ENCODE measurements at places on chromosomes 3 and 15.

DNA sequence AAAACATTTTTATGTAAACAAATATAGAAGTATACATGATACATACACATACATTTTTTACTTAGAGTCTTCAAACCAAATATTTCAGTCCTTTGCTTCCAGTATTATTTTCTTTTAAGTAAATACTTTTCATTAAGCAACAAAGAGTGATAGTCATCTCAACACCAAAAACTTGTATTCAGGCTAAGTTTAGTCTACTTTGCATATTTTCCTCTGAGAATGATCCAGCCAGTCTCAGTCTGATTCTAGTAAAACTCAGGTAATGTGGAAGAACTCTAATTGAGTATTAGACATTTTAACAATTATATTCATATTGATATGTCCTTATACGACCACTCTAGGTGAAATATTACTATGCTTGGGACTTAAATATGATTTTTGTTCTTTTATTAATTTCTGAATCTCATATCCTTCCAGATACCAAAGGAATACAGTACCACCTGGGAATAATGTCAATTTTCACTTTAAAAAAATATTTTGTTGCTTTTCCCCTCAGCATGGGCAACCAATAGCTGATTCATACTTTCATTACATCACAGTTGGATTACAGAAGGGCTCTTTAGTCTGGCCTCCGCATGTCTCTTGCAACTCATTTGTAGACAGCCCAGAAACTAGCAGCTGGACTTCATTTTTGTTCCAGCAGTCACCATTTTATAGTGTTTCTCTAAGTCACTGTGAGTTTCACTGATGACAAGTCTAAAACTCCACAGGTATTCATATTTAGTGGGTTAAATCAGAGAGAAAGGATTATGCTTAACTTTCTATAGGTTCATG is 390.4 kb downstream of the ZBTB20 start:
- DNase-seq, result no peak

- DNase-seq, result no peak
Measured at GRCh38 chr3:170493712-170494182, 75.1 kb downstream of the CLDN11 start.

DNA sequence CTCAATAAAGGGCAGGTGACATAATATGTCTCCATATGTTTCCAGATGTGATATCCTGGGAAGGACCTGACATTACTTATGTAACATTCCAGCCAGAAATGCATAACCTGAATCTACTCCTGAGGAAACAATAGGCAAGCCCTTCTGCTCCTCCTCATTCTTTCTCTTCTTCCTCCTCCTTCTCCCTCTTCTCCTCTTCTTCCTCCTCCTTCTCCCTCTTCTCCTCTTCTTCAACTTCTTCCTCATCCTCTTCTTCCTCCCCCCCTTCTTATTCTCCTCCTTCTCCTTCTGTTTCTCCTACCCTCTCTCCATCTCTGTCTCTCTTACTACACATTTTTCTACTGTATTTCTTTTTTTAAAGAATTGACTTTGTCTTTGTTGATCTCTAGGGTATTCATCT is 43.5 kb upstream of the ITGA11 start:
- DNase-seq, result no peak

- no peak for DNase-seq
Measured at GRCh38 chr15:77676569-77677375, 44.1 kb upstream of the LINGO1 start.

DNA sequence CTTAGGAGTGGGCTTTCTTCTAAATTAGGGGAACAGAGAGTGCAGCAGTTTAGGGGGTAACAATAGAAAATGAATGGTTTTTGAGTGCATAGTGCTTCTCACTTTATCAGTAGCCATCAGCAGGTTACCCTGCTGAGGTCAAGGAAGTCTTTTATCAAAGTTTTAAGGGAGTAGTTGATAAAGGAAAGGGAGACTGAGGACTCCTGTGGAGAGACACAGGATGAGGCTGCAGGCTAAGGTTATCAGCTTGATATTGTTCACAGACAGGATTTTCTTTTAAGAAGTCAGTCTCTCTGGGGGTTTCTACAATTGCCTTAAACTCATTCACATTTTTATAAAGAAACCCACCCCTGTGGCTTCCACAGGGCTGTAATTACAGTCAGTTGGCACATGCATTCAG is 205.0 kb downstream of the AGBL1 start:
- no peak for DNase-seq

DNA sequence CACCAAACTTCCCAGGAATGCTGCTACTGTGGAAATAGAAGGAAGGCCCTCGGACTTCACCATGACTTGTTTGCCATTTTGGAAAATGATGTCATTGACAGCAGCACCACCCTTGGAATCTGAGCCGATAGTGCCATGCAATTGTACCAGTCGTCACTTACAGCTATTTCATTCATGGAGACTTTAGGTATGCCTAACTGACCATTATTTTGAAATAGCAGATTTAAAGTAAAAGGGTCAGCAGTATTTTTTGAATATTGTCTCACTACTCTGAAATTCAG is 66.0 kb upstream of the ARL8B start:
- DNase-seq, result no peak

DNA sequence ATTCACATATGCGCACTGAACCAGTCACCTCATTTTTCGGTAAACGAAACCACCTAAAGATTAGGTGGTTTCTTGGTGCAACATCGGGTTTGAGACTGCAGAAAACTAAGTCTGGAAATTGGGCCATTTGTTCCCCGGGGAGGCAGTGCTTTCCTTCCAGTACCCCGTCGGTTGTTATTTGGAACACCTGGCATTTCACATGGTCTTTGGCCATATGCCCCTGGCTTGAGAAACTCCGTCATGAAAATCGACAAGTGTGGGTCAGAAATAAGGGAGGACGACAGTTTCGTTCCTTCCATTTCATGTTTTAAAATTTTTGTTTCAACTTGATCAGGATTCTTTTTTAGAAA is 544 bp upstream of the GATM start:
- DNase-seq, result no peak

- DNase-seq, result no peak
Measured at GRCh38 chr3:136249091-136249490, 1.0 kb upstream of the PCCB start.

GRCh38 chr3:171948674-171949073 is 90.7 kb upstream of the FNDC3B start:
- no peak for DNase-seq

DNA sequence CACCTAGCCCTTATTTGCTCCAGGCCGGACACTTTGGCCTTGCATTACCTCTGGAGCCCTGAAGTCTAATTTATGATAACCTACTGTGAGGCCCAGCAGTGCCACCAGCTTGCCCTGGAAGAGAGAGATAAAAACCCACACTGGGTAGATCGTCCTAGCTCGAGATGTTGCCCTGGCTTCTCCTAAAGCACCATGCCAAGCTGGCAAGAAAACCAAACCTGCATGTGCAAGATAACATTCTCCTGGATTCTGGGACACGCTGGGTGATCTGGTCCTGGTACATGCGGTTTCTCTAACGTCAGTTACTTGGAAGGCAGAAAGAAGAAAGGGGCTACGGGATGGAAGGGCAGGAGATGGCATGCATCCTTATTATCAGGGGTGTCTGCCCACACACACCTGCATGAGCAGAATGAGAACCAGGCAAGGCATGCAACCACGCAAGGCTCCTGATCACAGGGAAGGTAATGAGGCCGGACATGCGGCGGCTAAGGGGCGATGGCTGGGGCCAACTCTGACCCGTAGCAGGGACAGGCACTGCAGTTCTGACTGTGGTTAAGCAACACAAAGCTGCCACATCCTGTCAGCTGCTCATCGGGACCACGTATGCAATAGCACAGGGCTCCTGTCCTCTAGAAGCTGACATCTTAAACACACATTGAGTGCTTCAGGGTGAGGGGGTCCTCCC is 73.0 kb downstream of the OXNAD1 start:
- DNase-seq, result no peak

GRCh38 chr3:53694666-53695323 is 151.4 kb downstream of the CHDH start:
- DNase-seq, result no peak

- no peak for DNase-seq
Measured at GRCh38 chr3:72728329-72728889, 119.8 kb downstream of the SHQ1 start.

GRCh38 chr3:46325645-46326300 is 28.1 kb upstream of the CCR2 start:
- no peak for DNase-seq

DNA sequence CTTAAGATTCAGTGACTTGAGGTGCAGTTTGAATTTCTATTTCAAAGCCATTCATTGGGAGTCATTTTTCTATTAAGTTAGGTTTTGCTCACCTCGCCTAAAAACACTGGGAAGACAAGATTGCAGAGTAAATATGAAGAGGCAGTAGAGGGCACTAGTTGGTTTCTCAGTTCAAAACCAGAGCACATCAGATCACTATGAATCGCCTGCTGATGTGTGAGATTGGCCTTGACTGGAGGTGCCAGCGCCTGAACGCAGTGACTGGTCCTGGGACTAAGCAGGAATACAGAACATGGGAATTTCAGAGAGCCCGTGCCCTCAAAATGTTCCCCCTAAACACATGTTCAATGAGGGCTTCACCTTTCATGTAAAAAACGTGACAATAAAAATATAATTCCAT is 229.0 kb downstream of the ITPR1 start:
- peak; percentile 44 for DNase-seq

- DNase-seq, result no peak
Measured at GRCh38 chr3:141306276-141306675, 62.0 kb upstream of the ZBTB38 start.

GRCh38 chr15:89680282-89680873 is 1.2 kb upstream of the PLIN1 start:
- peak; percentile 95 for DNase-seq

GRCh38 chr3:167732313-167733065 is 2.2 kb downstream of the PDCD10 start:
- no peak for DNase-seq

DNA sequence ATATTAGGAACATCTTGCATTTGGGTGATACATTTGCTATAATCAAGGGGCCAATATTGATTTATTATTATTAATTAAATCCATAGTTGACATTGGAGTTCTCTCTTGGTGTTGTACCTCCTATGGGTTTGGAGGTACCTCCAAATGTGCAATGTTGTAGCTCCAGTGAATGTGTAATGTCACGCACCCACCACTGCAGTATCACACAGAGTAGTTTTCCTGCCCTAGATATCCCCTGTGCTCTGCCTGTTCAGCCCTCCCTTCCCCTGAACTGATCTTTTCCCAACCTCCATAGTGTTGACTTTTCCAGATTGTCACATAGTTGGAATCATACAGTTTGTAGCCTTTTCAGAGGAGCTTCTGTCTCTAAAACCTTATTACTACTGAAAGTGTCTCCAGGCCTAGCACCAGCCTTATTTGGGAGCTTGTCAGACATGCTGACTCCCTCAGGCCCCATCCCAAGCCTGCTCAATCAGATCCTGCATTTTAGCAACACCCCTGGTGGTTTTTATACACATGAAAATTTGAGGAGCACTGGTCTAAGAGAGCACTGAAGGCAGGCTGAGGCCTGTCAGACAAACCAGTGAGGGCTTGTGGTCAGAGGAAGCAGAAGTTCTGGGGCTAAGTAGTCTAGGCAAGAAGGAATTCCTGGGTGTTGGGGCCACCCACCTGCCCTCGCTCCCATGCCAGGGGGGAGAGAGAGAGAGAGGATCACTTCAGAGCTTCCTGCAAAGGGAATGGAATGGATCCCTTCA is 73.4 kb downstream of the SLC6A11 start:
- no peak for DNase-seq

DNA sequence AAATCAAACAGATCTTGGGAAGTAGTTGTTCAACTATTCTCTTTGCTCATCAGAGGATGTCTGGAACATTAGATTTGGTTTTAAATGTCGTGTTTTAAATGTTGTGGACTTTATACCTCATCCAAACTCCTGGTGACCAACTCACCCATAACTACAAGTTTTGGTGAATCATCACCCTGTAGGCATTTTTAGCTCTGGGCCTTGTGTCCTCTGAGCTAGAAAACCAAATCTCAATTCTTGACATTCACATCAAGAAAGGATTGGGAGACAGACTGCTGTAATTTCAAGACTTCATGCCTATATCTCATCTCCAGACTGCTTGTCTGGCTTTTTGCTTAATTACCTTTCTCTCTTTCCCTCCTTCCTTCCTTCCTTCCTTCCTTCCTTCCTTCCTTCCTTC is 228.5 kb upstream of the ROBO2 start:
- DNase-seq, result no peak

DNA sequence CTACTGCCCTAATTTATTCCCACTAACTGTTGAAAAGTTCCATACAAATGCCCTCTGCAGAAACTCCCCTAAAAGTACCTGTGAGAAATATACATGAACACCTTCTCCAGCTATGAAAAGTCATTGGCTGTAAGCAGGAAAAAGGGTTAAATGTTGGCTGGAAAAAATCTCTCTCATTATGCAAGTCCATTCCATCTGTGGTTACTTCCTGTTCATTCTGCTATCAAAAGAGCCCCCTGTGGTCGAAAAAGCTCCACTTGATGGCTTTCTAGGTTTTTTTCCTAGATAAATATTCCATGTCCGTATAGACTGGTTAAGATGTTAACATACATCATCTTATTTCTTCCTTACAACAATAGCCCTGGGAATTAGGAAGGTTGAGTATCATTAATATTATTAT is 56.2 kb upstream of the AKAP13 start:
- no peak for DNase-seq

- peak; percentile 92 for DNase-seq
Measured at GRCh38 chr3:70737666-70738290, 425.3 kb upstream of the MDFIC2 start.

- no peak for DNase-seq
Measured at GRCh38 chr3:105345156-105345555, 21.6 kb upstream of the ALCAM start.

DNA sequence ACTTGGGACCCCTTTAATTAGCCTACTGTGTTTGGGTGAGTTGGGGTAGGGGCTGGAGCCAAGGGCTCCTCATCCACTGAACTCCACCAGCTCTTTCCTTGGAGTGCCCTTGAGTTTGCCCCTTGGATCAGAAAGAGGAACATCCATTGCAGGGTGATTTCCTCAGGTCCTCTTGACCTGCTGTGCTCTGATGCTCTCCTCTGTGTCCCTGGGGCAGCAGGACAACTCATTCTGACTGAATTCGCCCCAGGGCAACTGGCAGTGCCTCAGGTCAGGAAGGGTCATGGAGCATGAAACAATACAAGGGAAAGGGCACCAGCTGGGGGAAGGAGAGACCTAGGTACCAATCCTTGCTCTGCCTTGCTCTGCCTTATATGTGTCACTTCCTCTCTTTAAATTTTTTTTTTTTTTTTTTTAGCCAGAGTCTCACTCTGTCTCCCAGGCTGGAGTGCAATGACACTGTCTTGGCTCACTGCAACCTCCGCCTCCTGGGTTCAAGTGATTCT is 47.8 kb downstream of the BSN start:
- no peak for DNase-seq

Measured in T47D (cell line).